CD4-positive, alpha-beta T cell treated with Interleukin-6 at 100 ng/mL for 8 hours (primary cell): ENCODE measurements at places on chromosomes 5 and 9.
A peak's percentile ranks its signal among the peaks of the same experiment; 100 is the strongest.

GRCh38 chr9:71638627-71639026 is 129.7 kb downstream of the CEMIP2 start:
- DNase-seq = peak; percentile 10

GRCh38 chr9:97571664-97572063 is 61.5 kb downstream of the TSTD2 start:
- no peak for DNase-seq

DNA sequence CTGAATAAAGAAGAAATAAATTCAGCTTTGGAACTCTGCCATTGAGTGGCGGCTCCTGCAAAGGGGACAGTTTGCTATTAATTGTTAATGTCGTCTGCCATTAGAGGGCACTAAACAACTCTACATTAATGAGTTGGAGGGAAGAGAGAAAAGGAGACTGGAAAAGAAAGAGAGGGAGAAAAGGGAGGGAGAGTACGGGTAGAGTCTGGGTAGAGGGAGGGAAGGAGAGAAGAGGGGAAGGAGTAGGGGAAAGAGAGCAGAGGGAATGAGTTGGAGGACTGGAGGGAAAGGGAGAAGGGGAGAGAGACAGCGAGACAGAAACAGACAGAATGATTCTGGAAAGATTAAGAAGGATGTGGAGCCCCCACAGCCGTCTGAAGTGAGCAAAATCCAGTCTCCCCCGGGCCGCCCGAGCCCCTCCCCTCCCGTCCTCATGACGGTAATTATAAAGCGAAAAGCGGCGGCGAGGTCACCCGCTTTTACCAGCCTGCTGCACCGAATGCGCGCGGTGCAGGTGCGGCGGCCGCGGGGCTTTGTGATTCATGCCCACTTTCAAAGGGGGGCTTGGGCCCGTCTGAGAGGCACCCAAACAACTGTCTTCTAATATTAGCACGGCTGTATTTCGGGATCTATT is 1.9 kb upstream of the FST start:
- no peak for DNase-seq

- no peak for DNase-seq
Observed at GRCh38 chr9:117809751-117810150, 105.5 kb downstream of the TLR4 start.

DNA sequence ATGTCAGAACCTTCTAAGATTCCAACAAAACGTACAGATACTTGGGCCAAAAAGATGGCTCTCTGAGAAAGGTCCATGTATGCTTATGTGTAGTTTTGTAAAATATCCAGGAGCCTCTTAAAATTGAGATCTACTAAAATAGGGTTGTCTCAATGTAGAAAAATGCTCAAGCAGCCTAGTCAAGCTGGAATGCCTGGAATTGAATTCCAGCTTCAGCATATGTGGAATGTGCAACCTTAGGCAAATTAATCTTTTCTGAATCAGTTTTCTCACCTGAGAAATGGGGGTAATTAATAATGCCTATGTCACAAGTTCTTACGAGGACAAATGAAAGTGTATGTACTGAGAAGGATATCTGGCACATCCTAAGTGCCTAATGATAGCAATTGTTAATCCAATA is 662.4 kb downstream of the DTWD2 start:
- no peak for DNase-seq

GRCh38 chr9:21265421-21266189 is 25.8 kb upstream of the IFNA14 start:
- DNase-seq = no peak

DNA sequence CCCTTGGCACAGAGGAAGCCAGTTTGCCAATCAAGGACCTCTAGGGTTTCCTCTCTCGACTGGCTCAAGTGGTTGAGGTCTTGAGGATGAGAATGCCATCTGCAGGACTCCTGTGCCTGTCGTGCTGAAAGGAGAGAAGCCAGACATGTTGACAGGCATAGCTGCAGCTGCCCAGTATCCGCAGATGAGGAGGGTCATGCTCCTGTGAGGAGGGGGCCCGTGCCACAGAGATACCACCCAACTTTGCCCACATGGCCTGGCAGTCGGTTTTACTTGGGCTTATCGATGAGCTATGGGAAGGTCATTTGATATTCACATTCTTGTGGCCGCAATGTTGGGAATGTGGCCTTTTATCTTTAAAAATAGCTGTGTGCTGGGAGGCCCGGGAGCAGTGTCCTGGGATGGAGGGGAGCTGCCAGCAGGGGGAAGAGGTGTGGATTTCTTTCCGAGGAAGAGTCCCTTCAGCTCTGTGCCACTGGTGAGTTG is 17.4 kb downstream of the FRMPD1 start:
- DNase-seq = no peak

- no peak for DNase-seq
Observed at GRCh38 chr5:53482717-53483638, 2.5 kb downstream of the FST start.

DNA sequence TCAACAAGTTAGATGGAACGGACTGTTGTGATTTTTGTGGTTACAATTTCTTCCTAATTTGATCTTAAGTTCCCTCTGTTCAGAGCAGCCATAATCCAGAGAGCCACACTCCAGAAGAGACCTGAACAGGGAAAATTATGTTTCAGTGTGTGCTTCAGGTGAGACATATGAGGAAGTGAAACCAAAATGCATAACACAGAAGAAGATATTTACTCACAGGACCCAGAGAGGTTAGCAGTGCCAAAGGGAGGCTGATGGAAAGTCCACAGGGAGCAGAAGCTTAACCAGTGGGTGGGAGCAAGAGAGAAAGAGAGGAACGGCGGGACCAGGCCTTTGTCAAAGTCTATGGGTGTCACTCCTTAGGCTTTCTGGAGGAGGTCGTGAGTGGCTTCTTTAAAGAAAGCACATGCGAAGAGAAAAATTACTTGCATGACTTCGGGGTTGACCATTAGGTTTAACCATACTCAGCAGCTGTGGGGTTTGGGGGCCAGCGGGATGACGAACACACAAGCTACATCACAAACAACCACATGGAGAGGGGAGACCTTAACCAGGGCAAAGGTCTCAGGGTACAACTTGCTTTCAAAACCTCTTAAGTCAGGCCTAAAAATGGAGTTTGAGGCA is 141.4 kb downstream of the MED10 start:
- no peak for DNase-seq

GRCh38 chr5:127375124-127375523 is 84.5 kb downstream of the MEGF10 start:
- no peak for DNase-seq

DNA sequence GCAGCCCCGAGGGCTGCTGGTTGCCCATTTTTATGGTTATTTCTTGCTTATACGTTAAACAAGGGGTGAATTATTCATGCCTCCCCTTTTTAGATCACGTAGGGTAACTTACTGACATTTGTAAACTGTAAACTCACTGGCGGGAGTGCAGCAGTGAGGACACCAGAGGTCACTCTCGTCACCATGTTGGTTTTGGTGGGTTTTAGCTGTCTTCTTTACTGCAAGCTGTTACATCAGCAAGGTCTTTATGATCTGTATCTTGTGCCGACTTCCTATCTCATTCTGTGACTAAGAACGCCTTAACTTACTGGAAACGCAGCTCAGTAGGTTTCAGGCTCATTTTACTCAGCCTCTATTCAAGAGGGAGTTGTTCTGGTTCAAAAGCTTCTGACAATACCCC is 155.0 kb upstream of the PRDM9 start:
- no peak for DNase-seq

DNA sequence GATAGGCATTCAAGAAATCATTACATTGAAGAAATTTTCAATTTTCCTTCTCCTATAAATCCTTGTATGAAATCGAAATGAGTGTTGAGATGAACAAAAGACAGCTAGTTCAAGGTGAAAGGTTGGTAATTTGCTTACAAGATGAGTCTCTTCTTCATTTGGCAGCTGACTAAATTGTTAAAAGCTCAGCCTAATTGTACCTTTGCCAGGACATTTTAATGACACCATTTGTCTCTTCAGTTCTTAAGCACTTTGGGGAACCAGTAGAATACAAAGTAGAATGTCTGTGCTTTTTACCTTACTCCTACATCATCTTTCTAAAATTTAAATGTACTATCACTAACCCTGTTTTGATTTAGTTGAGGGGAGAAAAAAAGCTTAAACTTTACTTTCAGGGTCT is 59.4 kb downstream of the GRAMD2B start:
- no peak for DNase-seq

GRCh38 chr5:133691448-133691847 is 79.1 kb upstream of the FSTL4 start:
- DNase-seq = no peak

GRCh38 chr5:95712347-95712958 is 18.7 kb upstream of the RHOBTB3 start:
- DNase-seq = no peak

- DNase-seq = no peak
Observed at GRCh38 chr5:82820188-82820587, 257.0 kb downstream of the TMEM167A start.

GRCh38 chr9:128912270-128912853 is 8.4 kb upstream of the PHYHD1 start:
- DNase-seq = no peak

- DNase-seq = peak; percentile 54
Observed at GRCh38 chr9:121369595-121370265, at the start of gene STOM. TSS of gene STOM (minus strand) at chr9:121370250. CDS start at chr9:121370187, 63 bp downstream.

GRCh38 chr9:84785792-84786547 is 116.4 kb downstream of the NTRK2 start:
- no peak for DNase-seq

DNA sequence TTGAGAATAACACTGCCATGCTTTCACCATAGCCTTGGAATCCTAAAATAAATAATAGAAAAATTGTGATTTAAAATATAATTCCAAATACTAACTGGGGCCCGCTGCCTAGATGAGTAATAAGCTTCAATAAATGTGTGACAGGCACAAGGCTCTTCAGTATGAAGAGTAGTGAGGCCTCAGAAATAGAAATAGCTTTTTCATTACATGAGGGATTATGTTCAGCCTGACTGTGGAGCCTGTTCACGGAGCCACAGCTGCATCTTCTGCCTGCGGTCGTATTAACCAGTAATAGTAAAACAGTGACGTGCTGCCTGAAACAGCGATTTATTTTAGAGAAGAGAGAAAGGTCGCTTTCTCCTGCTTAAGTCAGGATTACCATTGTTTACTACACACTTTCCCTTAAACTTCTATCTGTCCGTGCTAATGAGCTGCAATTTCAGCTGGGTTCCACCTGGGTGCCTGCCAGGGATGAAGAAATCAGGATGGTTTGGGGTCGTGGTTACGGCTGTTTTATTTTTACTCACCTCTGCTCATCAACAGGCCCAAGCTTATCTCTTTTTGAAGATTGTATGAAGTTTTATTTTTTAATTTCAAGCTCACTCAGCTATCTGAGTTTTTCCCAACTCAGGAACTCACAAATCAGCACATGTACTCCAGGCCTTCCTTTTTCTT is 284.9 kb upstream of the WWC1 start:
- no peak for DNase-seq

DNA sequence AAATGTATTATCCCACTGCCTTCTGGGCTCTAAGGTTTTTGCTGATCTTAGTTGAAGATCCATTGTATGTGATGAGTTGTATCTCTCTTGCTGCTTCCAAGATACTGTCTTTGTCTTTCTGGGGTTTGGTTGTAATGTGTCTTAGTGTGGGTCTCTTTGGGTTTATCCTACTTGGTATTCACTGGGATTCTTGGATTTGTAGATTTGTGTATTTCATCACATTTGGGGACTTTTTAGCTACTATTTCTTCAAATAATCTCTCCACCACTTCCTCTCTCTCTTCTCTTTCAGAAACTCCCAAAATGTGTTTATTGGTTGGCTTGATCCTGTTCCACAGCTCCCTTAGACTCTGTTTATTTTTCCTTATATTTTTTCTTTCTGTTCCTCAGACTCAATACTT is 26.5 kb downstream of the IL31RA start:
- no peak for DNase-seq

DNA sequence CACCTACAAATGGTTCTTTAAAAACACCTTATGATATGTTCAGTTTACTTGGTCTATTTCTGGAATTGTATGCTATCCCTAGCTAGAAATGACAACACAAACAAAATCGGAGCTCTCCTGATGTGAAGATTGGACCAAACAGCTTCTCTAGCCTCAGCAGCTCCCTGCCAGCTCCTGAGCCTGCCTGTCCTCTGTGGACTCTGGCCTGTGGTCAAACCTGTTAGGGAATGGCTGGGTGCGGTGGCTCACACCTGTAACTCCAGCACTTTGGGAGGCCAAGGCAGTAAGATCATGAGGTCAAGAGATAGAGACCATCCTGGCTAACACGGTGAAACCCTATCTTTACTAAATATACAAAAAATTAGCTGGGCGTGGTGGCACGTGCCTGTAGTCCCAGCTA is 195.3 kb downstream of the GAS1 start:
- DNase-seq = no peak

- no peak for DNase-seq
Observed at GRCh38 chr5:125526966-125527365, 780.5 kb upstream of the ZNF608 start.

DNA sequence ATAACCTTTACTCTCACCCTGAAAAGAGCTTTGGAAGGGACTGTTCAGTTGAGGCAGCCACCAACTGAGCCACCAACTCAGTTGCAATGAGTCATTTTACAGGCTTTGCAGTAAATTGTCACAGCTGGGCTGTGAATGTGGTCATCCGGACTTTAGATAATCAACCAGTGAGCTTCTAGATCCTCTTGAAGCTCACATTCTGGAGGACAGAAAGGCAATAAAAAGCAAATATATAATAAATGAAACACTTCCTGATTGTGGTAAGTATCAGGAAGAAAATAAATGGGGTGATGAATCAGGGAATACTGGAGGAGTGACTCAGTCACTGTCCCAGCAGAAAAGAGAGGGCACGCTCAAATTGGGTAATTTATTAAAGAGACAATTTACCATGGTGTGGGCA is 13.2 kb upstream of the C5orf58 start:
- DNase-seq = no peak

DNA sequence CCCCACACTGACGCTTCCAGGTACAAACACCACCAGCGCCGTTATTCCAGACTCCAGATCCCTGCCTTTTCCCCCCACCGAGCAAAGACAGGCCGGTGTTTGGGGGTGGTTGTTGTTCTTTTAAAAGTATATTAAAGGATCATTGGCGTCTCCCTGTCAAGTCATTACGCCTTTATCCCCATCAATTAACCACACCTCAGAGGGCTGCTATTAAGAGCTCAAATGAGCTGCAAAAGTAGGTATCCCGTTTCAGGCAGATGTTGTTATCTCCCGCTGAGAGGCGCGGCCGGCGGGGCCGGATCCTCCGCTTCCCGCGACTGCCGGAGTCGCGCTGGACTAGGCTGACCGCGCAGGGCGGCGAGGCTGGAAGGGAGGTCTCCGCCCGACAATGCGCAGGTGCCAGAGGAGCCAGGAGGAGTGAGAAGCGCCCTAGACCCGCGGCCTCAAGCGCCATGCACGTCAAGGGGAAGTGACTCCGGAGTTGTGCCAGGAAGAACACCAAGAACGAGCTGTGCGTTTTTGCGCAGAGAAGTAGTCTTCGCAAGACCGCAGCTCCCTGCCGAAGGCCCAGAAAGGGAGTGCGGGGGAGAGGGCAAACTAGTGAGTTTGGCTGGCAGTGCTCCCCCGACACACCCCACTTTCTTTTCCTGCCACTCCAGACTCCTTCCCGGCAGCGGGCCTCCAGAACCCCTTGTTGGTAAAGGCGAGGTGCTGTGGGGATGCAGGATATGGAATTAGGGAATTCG is 8.2 kb downstream of the NR2F1-AS1 start:
- DNase-seq = no peak

GRCh38 chr9:90460220-90460619 is 182.4 kb downstream of the DIRAS2 start:
- no peak for DNase-seq

GRCh38 chr5:99032234-99033013 is 103.6 kb upstream of the CHD1 start:
- peak; percentile 35 for DNase-seq
